EH (cell line): ENCODE measurements at places on chromosomes 6 and 20.

GRCh38 chr20:36474563-36474962 is 66.8 kb upstream of the MYL9 start:
- no peak for DNase-seq

DNA sequence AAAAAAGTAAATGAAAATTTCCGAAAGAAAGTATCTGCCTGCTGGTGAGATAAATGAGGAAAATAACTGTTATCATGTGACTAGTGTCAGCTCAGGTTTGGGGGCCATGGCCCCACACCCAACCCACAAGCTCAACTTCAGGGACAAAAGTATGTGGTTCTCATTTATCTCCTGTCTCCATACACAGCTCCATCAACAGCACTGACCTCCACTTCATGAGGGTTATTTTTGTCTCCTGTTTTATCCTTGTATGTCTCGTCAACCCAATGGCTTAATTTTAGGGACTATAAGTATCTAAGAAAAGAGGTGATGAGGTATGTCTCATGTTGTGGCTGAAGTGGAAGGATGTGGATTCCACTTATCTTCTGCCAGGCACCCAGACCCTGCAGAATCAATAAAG is 271.6 kb upstream of the RIN2 start:
- no peak for DNase-seq

DNA sequence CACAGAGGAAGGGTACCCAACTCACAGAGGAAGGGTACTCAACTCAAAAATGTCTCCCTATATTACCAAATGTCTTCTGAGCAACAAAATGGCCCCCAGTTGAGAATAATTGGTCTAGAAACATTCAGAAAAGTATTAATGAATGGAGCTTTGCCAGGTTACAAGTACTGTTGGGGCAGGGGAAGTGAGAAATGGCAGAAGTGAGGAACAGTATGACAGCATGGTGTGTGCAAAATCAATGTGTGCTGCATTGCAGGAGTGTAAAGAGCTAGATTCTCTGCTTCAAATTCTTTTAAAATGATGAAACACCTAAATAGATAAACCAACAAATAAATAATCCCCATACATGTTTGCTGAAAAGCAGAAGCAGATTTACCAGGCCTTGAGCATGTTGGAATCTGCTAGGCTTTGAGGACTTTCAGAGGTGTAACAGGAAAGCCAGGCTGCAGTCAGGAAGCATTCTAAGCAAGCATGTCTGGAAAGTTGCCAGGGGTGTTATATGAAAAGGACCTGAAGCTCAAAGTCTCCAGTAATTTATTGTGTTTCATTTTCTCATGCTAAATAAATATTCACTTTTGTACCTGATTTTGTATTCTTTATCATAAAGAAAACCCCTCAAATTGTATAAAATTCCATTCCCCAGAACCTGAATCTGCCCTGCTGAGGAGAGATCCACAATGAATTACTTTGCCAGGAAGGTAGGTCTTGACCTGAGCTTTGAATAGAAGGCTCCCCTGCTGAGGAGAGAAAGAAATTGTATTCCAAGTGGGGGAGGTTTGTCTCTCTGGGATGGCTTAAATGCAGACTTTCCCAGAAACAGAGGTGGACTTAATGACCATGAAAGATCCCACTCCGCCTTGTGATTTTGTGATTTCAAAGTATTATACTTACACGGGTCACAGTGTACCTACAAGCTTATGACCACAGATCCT is 265.0 kb upstream of the MARCKS start:
- peak; percentile 40 for DNase-seq

DNA sequence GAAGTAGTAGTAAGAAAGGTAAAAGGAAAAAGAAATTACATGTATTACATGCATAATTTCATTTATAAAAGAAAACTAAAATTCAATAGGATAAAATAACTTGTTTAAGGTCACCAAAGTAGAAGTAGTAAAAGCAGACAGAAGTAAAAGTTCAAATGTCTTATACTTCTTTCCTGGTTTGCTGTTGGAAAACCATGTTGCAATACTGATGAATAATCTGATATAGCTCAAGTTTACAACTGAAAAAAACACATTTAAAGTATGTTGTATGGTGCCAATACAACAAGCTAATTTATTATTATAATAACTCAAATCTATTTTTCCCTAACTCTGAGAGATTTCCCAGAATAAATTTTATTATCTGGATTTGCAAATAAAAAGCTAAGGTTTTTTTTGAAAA is 78.3 kb downstream of the PHIP start:
- DNase-seq = no peak

DNA sequence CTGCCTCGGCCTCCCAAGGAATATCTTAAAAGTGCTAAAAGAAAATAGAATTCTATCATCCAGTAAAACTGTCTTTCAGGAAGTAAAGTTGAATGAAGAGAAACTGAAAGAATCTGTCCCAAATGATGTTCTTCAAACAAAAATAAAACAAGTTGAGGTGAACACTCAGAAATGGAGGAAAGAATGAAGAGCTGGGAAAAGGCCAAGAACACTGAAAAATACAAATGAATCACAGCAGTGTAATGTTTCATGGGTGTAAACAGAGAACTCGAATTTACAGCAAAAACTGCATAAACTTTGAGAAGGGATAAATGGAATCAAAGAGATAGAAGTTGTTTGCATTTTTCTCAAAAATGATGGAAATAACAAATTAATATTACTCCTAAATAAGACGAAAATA is 317.3 kb downstream of the TAF4 start:
- DNase-seq = peak; percentile 31

DNA sequence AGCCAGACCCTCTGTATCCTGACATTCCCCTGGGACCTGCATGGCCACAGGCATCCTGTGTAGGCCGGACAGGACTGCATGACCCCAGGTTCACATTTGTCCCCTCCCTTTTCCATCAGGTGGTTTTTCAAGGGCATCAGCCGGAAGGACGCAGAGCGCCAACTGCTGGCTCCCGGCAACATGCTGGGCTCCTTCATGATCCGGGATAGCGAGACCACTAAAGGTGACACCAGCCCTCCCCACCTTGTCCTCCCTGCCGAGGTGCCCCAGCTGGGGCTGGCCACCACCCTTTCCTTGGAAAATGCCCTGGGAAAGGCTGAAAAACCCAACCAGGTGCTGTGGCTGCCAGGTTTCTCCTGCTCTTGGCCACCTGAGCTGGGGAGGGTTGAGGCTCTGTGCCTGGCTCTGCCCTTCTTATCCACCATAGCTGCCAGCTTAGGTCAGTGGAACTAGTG is 27.6 kb downstream of the HCK start:
- no peak for DNase-seq

DNA sequence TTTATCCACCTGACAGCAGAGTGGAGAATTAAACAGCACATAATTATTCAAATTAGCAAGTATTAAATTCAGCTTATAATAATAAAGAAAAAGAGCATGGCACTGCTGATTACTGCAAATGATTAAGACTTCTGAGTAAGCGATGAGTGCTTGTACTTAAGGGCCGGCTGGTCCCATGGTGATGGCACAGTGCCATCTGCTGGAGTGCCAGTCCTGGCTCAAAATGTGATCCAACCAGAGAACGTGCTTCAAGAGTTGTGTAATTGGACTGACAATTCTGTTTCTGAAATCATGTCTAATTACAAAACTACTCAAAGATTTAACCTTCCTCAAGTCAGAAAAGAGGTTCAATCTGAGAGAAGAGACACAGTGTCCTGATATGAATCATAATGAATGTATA is 181.6 kb upstream of the RGS17 start:
- DNase-seq = peak; percentile 42

GRCh38 chr20:61659246-61659993 is 406.3 kb downstream of the TAF4 start:
- no peak for DNase-seq

DNA sequence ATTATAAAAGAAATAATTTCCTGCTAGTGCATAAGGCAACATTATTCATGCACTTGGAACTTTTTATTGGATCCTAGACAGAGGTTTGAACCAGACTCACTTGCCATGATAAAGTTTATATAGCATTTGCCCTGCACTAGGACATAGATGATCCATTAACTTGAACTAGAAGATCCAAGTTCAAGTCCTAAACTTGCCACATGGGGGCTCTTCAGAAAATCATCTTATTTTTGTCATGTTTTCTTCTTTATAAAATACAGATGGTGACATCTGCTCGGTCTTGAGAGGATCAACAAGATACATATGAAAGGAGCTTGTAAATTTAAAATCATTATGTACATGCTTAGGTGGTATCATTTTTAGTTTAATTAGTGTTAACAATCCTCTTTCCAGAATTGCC is 94.5 kb downstream of the SIM1 start:
- no peak for DNase-seq

GRCh38 chr20:56552911-56553629 is 20.0 kb downstream of the FAM209B start:
- no peak for DNase-seq

DNA sequence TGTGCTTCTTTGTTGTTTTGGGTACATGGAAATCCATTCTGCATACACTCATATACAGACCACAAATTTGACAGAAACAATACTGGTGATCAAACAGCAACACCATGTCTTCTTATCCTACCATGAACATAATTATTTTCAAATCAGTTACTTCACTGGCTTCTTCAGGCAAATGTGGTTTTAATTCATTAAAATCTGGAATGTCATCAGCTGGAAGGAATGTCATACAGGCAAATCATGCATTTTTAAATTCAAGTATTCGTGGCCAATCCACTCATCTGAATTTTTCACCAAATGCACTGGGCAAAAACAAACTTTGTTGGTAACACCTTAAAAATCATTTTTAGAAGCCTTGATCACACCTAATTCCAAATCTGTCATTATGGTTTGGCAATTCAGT is 59.3 kb downstream of the KIF6 start:
- peak; percentile 62 for DNase-seq

DNA sequence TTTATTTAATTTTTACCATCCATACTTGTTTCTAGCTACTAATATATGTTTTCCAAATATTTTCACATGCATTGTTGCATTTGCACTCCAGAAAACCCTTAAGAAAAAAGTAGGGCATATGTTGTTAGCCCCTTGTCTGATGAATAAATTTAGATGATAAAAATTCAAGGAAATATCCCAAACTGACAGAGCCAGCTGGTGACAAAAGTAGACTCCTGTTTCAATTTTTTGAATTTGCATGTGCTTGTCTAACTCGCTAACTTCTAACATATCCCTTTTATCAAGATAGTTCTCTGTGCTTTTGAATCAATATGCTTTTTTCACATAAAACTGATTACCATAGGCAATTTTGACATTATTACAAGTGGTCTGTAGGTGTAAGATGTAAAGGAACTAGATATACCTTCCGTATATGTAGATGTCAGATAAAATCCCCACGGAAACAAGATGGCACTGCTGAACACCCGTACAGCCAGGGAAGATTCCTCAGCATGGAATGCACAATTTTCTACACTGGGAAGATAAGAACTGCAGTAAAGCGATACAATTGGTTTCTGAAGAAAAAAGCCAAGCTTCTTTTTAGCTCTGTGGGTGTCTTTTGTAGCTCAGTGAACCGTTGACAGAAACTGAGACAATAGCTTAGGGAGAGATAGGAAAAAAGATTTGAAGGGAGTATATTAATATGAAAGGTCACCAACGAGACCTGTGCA is 437.6 kb upstream of the RNF217 start:
- DNase-seq = no peak

- peak; percentile 90 for DNase-seq
These were observed 1.2 kb upstream of the ACAT2 start for GRCh38 chr6:159760602-159761057.

DNA sequence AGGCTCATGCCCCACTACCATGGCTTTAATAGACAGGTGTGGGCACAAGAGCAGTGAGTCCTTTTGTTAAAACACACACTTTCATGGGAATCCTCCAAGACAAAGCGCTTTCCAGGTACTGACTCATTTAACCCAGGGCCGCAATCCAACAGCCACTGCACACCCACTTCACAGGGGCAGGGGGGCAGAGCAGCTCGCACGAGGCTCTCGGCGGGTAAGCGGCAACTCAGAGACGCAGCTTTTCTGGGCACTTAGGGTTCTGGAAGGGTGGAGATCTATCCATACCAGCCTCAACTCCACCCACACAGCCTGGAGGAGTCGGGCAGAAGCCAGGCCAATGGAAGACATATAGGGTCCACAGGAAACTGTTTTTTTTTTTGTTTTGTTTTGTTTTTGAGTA is 28.6 kb downstream of the PSMG4 start:
- DNase-seq = no peak

- DNase-seq = no peak
These were observed 400.6 kb downstream of the SYNE1 start for GRCh38 chr6:152236370-152237097.

DNA sequence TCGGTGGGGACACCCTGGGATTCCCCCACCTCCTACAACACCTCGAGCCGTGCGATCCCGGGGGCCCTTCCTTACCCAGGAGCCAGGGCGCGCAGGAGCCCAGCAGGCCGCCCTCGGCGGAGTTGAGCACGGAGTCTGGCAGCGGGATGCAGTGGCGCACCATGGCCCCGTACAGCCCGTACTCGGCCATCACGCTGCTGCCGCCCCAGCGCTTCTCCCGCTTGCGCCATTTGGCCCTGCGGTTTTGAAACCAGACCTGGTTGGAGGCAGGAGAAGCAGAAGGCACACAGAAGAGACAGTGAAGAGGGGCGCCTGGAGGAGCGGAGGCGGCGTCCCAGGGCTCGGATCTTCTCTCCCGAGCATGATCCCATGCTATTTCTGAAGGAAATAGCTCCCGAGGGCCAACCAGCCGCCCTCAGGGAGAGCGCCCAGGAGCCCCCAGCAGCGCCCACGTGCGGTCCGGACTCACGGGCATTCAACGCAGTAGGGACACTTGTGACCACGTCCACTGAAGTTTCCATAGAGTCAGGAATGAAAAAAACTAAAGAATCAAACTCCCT is 4.3 kb downstream of the VSX1 start:
- DNase-seq = peak; percentile 31

GRCh38 chr6:53302678-53303360 is 45.9 kb downstream of the ELOVL5 start:
- DNase-seq = peak; percentile 85

DNA sequence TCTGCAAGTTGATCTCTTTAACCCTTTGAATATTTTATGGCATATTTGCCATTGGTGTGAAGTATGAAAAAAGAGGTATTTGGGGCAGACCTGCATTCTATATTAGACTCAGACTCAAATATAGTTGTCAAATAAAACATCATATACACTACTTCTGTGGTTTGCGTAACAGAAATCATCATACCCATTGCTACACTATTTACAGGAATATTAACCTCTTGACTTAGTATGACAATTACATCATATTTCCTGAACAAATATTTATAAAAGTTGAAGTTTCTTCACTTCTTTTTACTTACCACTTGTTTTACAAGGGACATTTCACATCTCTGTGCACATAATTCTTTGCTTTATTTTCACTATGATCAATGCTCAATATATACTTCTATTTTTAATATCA is 206.0 kb downstream of the HAO1 start:
- no peak for DNase-seq
